ENCODE measurements at places on chromosomes 2 and 18.

- no peak for DNase-seq
Measured at GRCh38 chr2:17148407-17149145, 369.7 kb downstream of the RAD51AP2 start.

- DNase-seq, result no peak
Measured at GRCh38 chr2:85920810-85921545, 32.2 kb upstream of the ST3GAL5 start.

GRCh38 chr2:129747500-129748125, 231.9 kb upstream of the RAB6C start:
- DNase-seq, result no peak

DNA sequence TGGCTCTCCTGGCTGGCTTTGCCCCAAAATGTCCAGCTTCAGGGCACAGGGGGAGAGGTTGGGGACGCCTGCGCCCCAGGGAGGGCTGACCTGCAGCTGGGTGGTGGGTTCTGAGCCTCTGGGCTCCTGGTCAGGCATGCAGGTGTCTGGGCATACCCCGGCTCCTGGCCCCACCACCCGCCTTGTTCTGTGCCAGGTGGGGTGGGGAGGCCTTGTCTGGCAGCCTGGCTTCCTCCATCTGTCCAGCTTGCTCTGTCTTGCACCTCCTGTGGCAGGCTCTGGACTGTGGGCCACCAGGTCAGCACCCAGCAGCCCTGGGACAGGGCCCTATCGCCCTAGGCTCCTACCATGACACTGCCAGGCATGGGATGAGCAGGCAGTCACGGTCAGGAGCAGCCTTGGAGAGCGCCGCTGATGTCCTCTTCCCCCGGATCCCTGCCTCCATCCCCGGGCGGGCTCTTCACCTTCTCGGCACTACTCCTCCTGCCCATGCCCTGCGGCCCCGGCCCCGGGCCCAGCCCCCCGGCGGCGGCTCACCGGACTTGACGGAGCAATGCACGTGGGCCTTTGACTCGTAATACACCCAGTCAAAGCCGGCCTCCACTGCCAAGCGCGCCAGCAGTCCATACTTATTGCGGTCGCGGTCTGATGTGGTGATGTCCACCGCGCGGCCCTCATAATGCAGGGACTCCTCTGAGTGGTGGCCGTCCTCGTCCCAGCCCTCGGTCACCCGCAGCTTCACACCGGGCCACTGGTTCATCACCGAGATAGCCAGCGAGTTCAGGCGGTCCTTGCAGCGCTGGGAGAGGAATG, 3.6 kb downstream of the IHH start:
- no peak for DNase-seq

DNA sequence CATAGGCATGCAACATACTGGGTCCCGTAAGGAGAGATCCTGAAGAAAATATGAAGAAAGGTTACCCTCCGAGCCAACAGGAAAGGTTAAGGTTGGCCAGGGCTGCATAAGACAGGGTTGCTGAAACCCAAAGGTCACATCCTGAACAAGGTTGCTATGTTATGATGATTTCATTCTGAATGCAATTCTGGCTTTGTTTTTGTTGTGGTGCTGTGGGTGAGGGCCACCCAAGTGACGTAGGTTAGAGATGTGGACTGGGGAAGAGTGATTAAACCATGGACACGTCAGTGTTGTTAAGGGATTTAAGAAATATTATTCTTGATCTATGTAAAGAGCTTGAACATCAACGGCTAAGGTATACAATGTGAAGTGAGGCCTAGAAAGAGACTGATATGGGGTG, 60.0 kb downstream of the ZEB2 start:
- no peak for DNase-seq

- DNase-seq, result no peak
Measured at GRCh38 chr18:384897-385296, 115.6 kb downstream of the COLEC12 start.

GRCh38 chr2:37321029-37321682, 3.5 kb downstream of the PRKD3 start:
- no peak for DNase-seq

GRCh38 chr18:70121842-70122241, 83.6 kb downstream of the RTTN start:
- no peak for DNase-seq

GRCh38 chr2:11856095-11856494, 109.7 kb downstream of the LPIN1 start:
- no peak for DNase-seq

All from BE2C (cell line).